ENCODE measurements at places on chromosomes 2 and 18.

- DNase-seq, result no peak
These were observed 5.5 kb upstream of the REV1 start for GRCh38 chr2:99495115-99495860.

DNA sequence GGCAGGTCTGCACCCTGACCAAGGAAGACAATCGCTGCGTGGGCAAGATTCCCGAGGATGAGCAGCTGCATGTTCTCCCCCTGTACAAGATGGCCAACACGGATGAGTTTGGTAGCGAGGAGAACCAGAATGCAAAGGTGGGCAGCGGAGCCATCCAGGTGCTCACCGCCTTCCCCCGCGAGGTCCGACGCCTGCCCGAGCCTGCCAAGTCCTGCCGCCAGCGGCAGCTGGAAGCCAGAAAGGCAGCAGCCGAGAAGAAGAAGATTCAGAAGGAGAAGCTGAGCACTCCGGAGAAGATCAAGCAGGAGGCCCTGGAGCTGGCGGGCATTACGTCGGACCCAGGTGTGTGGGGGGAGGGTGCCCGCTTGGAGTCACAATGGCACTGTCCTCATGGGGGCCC lies 48.4 kb downstream of the BOLA3 start:
- DNase-seq, result no peak

- no peak for DNase-seq
These were observed 190.9 kb downstream of the TFCP2L1 start for GRCh38 chr2:121094101-121094500.

DNA sequence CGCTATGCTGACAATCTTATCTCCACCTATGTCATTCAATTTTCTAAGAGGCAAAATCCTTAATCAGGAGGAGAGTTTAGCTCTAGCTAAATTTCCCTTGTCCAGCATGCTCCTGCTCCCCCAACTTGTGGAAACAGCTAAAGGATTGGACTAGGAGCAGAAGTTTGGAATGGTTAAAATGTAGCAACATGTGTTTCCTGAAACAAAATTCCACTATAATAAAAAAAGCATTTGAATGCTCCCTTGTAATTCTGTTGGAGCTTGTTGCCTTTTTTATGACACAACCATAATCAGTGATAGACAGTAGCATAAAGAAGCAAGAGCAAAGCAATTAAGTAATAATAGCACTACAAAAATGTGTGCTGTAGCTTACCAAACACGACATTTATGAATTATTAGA lies 6.9 kb downstream of the ACTR3 start:
- no peak for DNase-seq

DNA sequence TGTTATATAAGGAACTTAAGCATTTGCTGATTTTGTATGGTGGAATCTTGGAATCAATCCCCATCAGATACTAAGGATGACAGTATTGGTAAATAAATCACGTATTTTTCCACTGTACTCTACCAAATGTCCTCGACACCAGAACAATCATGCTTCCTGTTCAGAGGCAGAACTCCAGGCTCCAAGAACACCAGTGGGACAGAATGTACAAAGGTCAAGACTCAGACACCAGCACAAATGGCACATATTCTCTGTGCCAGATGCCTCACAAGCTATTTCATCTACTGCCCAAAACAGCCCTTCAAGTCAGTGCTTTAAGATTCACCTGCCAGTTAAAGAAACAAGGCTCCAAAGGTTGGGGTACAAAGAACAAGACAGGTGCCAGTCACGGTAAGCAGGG lies 420.5 kb downstream of the STK39 start:
- no peak for DNase-seq

GRCh38 chr2:16658076-16658739 lies 7.4 kb downstream of the CYRIA start:
- DNase-seq, result no peak

- DNase-seq, result no peak
These were observed 137.5 kb downstream of the DYM start for GRCh38 chr18:49322765-49323490.

DNA sequence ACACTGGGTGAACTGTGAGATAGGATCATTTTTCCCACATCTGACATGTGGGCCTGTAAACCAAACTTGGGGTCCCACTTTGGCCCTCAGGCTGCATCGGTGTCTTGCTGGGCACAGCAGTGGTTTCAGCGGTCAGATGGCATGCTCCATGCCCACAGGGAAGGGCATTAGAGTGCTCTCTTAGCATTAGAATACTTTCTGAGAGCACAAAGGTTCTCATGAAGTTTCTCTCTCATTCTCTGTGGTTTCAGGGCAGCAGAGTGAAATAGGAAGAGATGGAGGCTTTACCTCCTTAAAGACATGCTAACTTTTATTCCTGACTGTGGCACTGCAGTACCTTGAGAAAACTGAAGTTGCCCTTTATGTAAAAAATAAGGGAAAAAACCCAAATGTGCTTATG lies 36.6 kb upstream of the GATA6 start:
- DNase-seq, result no peak

GRCh38 chr18:8894823-8895222 lies 189.5 kb downstream of the MTCL1 start:
- DNase-seq, result no peak

DNA sequence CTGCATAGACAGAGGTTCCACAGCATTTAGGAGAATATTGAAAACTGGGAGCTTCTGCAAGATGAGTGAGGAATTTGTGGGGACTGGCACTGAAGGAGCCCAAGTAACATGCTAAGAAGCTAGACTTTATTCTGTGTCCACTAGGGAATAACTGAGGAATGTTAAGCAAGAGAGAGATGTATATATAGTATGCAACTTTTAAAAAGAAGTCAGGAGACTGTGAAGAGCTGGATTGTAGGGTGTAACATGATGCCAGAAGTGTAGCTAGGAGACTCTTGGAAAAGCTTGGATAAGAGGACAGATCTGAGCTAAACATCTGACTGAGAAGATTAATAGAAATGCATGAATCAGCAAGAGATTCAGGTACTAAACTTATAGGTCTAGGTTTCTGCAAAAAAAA lies 270.6 kb upstream of the MMADHC start:
- no peak for DNase-seq

DNA sequence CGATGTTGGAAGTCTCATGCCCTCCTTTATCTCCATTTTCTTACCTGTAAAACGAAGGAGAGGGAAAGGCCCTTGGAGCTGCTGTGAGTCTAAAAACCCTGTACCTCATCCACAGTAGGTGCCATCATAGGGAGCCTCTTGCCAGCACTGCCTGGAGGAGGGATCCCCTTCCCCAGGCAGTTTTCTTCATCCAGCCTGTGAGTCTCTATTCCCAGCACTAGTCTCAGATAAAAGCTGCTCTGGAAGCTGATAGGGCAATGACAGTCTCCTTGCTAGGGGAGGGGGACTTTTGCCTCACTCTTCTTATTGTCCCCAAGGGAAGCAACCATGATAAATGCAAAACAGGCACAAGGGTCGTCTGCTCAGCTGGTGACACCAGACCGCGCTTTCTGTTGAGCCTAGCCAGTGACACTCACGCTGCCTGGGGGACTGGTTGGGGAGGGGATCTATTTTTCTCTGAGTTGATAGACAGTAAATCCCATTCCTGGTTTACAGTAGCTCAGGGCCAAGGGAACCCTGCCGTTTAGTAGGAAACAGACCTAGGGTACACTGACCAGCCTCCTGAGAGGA lies 139.5 kb upstream of the NABP1 start:
- no peak for DNase-seq

GRCh38 chr2:198296665-198297308 lies 492.4 kb downstream of the PLCL1 start:
- DNase-seq, result peak; percentile 33

DNA sequence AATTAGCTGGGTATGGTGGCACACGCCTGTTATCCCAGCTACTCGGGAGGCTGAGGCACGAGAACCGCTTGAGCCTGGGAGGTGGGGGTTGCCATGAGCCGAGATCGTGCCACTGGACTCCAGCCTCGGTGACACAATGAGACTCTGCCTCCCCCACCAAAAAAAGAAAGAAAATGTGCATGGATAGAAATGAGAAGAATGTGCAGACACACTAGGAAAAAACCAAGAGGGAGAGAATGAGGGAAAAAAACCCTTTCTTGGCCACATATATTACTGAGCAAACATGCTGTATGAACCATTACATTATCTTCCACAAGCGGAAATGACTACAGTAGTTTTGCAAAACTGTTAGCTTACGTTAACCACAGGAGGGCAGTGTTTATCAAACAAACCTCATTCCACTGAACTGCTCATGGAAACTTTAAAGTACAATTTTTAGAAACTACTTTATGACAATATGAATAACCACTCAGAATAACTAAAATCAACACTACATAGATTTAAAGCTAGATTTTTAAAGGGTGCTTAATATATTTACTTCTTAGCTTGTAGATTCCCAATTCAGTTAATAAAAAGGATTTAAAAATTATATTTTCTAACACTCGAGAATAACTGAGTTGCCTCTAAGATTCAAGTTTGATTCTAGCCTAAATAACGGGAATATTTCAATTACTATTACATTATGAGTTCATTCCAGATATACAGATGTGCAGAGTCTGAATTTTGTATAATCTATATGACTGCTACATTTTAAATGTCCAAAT lies 26.4 kb downstream of the ASXL2 start:
- no peak for DNase-seq

DNA sequence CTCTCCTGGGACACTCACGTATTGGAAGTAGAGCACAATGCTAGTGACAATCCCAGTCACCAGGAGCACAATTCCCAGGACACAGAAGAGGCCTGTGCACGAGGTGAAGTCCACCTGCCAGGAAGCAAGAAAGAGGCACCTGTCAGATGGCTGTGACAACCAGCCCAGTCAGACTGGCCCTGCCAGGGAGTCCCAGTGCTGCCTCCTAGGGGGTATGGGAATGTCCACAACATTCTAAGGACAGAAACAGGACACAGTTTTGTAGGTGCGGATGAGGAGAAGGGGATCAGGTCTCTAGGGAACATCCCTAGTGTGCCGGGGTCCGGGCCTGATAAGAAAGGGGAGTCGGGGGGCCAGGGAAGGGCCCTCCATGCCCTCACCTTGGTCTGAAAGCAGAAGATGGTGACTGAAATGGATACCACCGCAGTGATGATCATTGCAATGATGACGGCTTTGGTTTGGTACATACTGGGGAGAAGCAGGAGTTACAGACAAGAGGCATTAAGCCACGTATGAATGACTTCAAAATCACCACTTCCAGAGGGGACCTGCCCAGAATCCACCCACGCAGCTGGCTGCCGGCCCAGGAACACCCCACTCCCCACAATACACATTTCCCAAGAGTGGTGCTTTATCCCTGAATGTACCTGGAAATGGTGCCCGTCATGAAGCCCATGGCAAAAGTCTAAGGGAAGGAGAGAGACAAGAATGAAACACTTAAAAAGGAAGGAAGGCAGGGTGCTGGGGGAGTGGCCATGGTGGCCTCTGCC lies 6.9 kb downstream of the PNKD start:
- DNase-seq, result no peak

GRCh38 chr2:199257261-199258224 lies 200.2 kb downstream of the SATB2 start:
- DNase-seq, result no peak

DNA sequence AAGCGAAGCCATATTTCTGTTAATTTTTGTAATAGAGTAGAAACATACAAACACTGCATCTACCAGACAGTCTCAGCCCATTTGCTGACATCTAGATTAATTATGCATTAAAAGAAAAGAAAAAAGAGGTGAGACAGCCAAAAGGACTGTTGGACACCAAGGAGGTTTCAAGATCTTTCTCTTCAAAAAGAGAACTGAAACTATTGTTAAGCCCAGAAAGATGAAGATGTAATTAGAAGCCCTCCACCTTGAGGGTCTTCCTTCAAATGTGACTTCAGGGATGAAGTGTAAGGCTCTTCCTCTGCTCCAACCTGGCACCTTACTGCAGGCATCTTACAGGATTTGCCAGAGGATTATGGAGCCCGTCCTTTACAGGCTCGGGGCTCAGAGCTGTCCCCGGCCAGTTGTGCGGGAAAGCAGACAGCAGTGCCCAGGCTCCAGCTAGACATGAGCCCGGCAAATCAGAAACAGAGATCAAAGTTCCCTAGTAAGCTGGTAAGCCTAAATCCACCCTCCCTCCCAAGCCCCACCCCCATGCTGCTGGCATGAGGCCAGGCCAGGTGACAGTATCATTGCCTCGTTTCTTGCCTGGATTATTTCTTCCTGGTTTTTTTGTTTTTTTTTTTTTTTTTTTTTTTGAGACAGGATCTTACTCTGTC lies 38.9 kb downstream of the ADI1 start:
- no peak for DNase-seq

GRCh38 chr18:22200611-22201225 lies 31.3 kb downstream of the GATA6 start:
- DNase-seq, result no peak

DNA sequence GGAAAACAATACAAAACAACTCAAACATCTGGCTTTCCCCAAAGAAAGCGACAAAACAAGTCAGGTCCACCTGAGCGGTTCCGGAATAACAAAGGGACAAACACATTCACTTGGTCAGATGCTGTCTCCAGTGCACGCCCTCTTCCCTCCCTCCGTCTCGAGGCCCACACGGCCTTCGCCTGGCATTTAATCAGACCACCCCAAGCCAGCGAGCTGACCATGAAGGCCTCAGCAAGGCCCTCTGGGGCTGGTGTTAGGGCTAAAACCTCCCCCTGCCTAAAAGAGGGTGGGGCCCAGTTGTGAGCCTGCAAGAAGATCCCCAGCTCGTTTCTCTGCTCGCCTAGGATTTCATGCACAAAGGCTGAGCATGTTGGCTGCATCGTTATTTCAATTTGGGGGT lies 180.3 kb downstream of the EIPR1 start:
- DNase-seq, result no peak

- DNase-seq, result no peak
These were observed 8.3 kb upstream of the TMEM247 start for GRCh38 chr2:46471019-46471583.

- no peak for DNase-seq
These were observed 159.3 kb upstream of the GULP1 start for GRCh38 chr2:188132385-188132784.

DNA sequence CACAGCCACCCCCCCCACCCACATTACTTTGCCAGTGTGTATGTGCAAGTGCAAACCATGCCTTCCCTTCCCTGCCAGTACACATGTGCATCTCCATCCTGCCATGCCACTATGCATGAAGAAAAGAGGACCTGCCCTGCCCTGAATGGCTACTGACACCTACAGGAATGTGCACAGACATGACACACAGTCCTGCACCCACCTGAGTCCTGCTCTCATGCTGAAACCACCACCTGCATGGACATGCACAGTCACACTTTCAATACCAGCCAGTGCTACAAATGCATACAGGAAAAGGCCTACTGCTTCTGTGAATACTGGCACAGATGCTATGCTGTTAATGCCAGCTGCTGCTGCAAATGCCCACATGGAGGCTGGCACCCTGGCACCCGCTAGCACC lies 334.4 kb upstream of the DLGAP1 start:
- DNase-seq, result no peak

DNA sequence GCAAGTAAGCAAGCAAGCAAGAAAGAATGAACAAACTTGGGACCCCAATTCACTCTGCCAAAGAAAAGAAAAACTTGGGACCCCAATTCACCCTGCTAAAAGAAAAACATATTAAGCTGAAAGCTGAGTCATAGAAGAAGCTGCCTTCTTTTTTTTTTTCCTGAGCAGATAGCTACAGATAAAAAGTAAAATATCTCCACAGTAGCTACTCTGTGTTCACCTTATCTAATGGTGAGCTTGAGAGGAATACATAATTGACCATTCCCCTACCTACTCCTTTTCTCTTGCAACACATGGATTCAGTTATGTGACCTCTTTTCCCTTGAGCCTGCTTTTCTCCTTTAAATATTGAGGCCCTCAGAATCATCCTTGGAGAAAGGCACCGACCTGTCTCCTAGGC lies 63.0 kb downstream of the MCFD2 start:
- DNase-seq, result no peak

- DNase-seq, result no peak
These were observed 33.7 kb upstream of the LBH start for GRCh38 chr2:30197570-30198192.
